ENCODE measurements at places on chromosomes 7 and 10.

DNA sequence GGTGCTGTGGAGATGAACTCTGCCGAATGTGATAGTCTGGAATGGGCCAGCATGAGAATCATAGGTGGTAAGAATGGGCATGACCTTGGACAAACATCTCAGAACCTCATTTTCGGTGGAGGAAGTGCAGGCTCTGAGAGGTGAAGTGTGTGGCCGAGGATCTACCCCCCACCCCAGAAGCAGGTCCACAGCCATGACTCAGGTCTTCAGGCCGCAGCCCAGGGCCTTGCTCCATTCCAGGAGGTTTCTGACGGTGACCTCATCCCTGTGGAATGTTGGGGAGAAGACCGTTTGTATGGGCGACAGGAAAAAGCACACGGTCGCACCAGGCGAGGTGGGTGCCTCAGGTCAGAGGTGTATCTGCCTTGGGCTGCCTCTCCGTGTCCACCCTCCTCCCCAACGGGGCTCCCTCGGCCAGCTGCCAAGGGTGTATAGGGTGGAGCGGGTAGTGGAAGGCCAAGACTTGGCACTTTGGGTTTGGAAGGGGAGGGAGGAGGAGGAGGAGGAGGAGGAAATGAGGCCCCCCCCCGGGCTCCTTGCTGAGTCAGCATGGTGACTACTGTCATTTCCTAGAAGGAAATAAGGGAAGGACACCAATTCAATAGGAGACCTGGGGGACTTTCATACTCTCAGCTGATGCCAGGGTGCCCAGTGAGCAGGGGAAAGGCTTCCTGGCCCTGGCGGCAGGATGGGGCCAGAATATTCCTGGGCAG is 168.0 kb upstream of the RHEB start:
- DNase-seq = peak; percentile 98

DNA sequence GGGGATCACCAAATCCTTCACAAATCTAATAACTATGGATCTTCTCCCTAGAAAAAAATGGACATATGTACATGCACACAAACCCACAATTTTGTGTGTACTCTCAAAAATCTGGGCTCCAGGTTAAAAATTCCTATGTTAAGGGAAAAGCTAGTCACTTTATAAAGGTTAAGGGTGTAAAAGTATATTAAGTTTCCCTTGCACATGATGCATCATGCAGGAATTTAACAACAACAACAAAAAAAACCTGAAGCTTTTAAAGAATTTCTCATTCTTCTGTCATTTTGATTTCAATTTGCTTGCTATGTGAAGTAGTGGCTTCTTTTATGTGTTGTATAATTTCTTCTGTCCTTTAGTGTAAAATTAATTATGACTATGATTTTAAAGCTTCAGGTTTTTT is 123.7 kb downstream of the CNOT4 start:
- no peak for DNase-seq

- DNase-seq = no peak
Measured at GRCh38 chr10:11395581-11396310, 215.7 kb downstream of the USP6NL start.

DNA sequence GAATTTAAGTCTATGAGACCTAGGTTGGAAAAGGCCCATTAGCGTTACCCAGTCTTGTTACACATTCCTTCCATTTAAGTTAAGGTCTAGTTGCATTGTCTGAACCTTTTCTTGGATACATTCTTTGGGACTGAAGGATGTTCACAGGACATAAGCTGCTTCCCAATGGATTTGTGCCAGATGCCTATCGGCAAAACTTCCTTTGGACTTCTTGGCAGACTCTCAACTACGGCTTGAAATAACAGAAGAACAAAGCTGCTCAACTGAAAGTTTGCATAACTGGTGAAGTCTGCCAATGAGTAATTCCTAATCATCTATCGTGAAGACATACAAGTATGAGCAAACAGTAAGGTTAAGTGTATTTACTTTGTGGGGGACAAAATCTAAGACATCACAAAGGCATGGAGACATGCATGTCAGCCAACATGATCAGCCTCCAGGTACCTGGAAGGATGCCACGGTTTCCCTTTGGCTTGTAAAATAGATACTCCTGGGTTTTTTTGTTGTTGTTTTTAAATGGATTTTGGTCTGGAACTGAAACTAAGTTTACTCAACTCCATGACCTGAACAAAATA is 35.4 kb downstream of the MALSU1 start:
- peak; percentile 98 for DNase-seq

DNA sequence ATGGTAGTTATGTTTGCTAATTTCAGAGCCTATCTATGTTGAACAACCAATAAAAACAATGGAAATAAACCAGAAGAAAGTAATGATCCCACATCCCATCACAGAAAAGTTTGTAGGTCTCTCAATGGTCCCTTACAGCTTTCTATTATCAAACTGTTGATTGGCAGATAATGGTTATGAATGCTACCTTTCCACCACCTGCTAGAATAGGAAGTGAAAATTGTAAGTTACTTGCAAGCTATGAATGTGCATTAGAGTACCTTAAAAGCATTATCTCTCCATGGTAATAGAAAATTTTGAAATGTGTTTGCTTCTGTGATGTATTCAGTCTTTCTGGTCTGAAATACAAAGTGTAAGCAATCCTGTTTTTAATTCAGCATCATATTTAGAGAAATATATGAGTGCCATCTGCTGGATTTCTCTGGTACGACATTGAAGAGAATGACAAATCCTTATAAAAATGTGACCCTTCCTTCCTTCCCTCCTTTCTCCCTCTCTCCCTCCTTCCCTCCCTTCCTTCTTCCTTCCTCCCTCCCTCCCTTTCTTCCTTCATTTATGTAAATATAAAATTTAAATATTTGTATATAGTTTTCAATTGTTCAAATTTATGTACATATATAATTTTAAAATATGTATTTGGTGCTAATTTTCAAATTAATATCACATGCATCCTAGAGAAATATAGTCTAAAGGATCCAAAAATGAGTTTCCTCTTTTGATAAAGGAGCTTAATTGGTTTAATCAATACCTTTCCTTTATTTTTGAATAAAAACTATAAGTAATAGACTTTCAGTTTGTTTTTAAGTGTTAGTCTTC is 41.4 kb upstream of the PNLIPRP3 start:
- peak; percentile 16 for DNase-seq

- DNase-seq = no peak
Measured at GRCh38 chr10:101712997-101713396, 18.0 kb upstream of the FBXW4 start.

DNA sequence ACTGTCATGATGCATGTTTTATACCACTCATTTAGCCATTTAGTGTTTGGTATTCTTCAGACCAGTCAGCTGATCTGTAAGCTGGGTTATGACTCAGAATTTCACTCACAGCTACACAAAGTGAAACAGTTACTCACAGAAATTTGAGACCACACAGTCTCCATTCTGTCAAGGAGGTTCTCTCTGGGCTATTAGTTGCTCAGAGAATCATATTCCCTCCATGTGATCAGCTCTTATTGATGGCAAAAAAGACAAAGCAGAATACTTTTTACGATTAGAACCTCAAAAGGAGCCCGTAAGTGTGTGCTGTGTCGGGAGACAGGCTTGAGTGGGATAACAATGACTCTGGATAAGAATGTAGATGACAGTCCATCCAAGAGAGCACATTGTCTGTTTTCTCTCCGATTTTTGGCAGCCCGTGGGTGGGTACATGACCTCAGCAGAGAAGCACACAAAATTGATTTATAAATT is 277.6 kb upstream of the SORCS1 start:
- DNase-seq = peak; percentile 36

- no peak for DNase-seq
Measured at GRCh38 chr7:76353744-76354143, 5.0 kb downstream of the YWHAG start.

- DNase-seq = no peak
Measured at GRCh38 chr10:25692761-25693160, 241.3 kb upstream of the MYO3A start.

GRCh38 chr10:27724287-27724686 is 21.3 kb downstream of the MKX start:
- no peak for DNase-seq

DNA sequence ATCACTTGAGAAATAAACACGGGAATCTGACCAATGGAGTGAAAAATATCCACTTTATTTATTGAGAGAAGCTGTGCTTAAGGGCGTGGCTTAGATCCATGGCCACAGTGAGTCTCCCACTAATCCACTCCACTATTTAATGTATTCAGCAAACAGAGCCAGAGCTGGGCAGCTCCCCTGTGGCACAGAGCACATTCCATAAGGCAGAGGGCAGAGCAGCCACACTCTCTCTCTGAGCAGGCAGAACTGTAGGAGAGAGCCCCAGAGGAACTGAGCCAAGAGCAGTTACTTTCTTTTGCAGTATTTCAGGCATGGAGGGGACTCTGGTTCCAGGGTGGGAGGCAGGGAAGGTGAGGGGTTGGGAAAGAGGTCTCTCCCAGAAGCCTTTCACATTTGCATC is 106.0 kb downstream of the GALNT17 start:
- DNase-seq = no peak

DNA sequence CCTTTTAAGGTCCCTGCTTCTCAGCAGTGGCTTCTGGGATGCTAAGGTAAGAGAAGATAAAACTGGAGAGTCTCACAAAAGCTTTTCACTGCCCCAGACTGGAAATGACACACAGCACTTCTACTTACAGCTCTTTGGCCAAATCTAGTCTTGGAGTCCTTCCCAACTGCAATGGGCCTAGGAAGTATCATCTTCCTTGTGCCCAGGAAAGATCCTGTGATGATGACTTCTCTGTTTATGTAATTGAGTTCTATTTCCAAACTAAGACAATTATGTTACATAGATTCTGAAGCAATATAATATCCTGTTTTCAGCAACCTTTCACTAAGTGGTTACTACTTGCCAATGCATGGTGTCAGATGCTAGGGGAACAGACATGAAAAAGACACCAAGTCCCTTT is 234.1 kb downstream of the PTEN start:
- DNase-seq = no peak

DNA sequence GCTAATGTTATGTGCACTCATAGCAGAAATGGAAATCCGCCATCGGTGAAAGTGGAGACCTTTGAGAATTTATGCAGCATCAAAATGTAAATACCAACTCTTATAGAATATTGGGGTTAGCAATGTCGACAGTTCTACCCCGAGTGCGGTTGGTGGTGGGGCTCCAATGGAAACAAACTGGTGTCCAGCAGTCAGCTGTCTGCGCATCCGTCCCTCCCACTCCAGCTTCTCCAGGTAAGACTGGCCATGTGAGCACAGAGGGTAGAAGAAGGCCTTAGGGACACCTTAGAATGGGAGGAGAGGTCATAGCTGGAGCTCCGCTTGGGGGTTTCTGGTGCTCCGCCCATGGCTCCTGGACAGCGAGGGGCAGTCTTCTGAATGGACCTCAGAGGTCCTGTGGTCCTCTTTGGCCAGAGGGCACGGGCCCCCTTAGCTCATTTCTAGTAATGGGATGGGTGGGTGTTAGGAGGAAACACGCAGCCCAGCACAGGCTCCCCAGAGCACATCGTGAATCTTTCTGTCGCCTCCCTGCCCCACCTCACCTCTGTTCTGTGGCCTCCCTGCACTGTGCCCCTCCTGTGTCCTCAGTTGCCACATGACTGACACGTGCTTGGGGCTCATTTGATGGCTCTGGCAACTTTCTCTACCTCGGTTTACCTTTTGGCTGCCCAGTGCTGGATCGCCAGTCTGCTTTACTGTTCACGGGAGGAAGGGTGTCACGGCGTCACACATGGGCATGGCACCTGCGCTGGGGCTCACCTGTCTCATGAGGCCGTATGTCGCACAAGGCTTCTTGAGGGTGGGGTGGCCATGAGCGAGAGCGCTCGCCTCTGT is 50.0 kb downstream of the MGMT start:
- no peak for DNase-seq

GRCh38 chr7:100369105-100369504 is 4.2 kb upstream of the PILRA start:
- DNase-seq = no peak

DNA sequence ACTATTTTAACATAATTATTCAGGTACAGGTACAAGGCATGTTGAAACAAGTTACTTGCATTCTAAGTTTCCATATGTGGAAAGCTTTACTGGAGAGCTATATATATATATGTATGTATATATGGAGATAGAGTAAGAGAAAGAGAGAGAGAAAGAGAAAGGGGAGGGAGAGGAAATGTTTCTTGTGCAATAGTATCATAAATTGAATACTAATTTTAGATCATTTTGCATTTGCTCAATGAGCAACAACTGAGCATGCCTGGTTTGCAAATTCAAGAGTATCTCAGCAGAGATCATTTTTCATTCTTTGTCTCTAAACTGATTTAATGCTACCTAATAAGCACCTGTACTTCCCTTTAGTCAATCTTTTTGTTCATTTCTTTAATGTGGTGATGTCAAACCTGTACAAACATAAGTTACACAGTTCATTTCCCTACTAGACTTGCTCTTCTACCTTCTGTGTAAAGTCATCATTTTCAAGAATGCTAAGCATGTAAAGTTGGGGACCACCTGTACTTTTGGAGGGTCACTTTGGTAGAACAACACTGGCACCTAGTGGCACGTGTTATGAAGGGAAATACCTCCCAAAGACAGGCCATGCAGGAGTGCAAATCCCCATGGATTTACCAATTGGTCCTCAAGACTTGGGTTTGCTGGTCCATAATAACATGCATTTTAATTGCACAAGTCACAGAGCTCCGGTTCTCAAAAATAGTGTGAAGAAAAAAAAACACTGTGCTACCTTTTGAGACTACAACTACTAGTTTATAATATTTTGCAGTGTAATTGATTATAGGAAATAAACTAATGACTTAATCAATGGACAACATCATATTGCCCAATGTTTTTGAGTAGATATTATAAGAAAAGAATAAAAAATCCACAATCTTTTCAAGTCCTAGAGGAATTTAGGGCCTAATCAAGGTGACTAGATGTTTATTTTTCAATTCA is 431.2 kb upstream of the IGFBP3 start:
- peak; percentile 64 for DNase-seq

- DNase-seq = no peak
Measured at GRCh38 chr10:782751-783648, 93.5 kb upstream of the DIP2C start.

DNA sequence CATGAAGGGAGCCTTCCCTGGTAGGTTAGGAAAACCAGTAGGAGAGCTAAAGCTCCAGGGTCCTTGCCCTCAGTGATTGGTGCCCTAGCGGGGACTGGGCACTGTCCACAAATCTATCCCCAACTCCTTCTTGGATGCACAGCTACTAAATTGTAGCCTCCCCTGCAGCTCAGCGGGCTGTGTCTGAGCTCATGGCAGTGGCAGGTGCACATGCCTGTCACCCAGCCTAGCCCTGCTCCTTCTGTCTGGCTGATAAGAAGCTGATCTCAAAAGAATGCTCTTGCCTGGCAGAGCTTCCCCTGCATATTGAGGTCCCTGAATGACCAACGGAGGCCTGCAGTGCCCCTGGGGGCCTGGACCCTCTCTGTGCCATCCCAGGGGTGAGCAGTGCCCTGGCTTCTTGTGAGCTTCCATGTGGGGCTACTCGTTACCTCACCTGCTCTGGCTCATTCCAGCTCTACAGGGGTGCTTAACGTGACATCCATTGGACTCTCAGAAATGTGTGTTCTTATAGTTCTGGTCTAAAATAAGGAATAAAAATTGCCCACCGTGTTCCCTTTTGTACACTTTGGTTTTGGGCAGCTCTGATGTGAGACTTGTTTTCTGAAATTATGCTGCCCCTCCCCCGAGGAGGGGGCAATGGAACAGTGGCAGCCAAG is 59.8 kb upstream of the ANTXRL start:
- no peak for DNase-seq

GRCh38 chr10:7529638-7530037 is 118.8 kb upstream of the SFMBT2 start:
- DNase-seq = peak; percentile 13
